ENCODE measurements at places on chromosomes 7 and 10. TPM values are rescaled to one million over a fixed set of nuclear protein-coding genes. Genes with fewer than 3 reads are reported as not detected.

Gene SAMD9
- 1.5 TPM for total RNA-seq

Gene ANKRD22
- total RNA-seq, result not detected

Gene PILRA
- 1.2 TPM for total RNA-seq

Gene TMEM196
- 12.0 TPM for total RNA-seq

Gene HABP2
- under 0.01 TPM for total RNA-seq

Gene SLC29A4
- 12.3 TPM for total RNA-seq

Gene LIPM
- total RNA-seq, result not detected

Gene ADCK2
- 30.2 TPM for total RNA-seq

Gene HHEX
- 2.0 TPM for total RNA-seq

Gene DYNC1I1
- total RNA-seq, result 147 TPM

Gene KIAA1549
- total RNA-seq, result 40.6 TPM

Gene PNLIPRP2
- not detected for total RNA-seq

Gene LRIT1
- total RNA-seq, result not detected

Gene TMEM270
- not detected for total RNA-seq

Gene LRRC18
- not detected for total RNA-seq

Gene SFTPD
- 0.25 TPM for total RNA-seq

Gene KEL
- 0.49 TPM for total RNA-seq

Gene CHPF2
- 11.3 TPM for total RNA-seq

Gene PDLIM1
- 2.0 TPM for total RNA-seq

Gene AKR1C8
- not detected for total RNA-seq

Gene GPNMB
- 4.7 TPM for total RNA-seq

Gene AMZ1
- total RNA-seq, result 1.5 TPM

Gene SKIDA1
- 6.9 TPM for total RNA-seq

Gene THNSL1
- total RNA-seq, result 12.3 TPM

Gene OPN1SW
- not detected for total RNA-seq

Gene CCL24
- total RNA-seq, result not detected

Gene NUDT13
- total RNA-seq, result 0.25 TPM

Gene CYP26C1
- 0.25 TPM for total RNA-seq

Gene LIPK
- not detected for total RNA-seq

Gene WIPF3
- 6.6 TPM for total RNA-seq

Gene MMD2
- total RNA-seq, result 4.4 TPM

Gene HOGA1
- total RNA-seq, result 0.25 TPM

Gene IL6
- total RNA-seq, result not detected

Gene MSMB
- not detected for total RNA-seq

Gene PON2
- total RNA-seq, result 71.1 TPM

Gene RBP4
- total RNA-seq, result 5.9 TPM

Gene SP8
- 4.9 TPM for total RNA-seq

Gene SPDYE6
- total RNA-seq, result not detected

Gene SPDYE16
- 0.25 TPM for total RNA-seq

All from temporal lobe (tissue), 4 donors.